ENCODE measurements at places on chromosomes 2 and 18.

DNA sequence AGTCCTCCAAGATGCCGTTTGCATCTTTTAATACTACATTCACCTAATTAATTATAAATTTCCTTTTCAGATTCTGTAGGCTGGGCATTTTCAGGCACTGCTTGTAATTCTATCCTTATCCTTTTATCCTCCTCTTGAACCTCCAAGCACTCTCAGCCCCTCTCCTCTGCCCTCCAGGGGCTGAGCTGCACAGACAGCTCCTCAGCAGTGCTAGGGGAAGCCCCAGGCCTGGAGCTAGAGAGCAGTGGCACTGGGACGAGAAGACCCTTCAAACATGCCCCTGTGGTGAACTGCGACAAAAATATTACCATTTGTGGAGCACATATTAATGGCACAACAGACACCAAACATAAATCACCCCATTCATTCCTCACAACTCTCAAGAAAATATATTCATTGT is 32.9 kb downstream of the CFAP210 start:
- no peak for DNase-seq

- no peak for DNase-seq
These were observed 262.9 kb upstream of the KLHL29 start for GRCh38 chr2:23121968-23122648.

DNA sequence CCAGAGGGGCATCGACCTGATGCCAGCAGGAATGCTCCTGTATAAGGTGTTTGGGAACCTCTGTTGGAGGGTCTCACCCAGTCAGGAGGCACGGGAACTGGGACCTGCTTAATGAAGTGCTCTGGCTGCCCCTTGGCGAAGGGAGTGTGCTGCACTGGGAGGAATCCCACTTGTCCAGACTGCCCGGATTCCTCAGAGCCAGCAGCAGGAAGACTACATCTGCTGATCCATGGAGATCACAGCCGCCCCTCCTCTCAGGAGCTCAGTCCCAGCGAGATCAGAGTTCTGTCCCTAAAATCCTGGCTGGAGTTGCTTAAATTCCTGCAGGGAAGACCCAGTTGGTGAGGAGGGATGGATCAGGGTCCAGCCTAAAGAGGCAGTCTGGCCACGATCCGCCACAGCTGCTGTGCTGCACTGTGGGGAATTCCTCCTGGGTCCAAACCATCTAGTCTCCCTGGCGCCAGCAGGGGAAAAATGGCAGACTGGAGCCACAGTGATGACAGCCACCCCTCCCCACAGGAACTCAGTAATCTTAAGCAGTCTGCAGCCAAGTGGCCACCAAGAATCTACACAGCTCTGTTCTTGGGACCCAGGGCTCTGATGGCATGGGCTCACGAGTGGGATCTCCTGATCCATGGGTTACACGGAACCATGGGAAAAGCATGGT is 76.5 kb upstream of the NRP2 start:
- no peak for DNase-seq

DNA sequence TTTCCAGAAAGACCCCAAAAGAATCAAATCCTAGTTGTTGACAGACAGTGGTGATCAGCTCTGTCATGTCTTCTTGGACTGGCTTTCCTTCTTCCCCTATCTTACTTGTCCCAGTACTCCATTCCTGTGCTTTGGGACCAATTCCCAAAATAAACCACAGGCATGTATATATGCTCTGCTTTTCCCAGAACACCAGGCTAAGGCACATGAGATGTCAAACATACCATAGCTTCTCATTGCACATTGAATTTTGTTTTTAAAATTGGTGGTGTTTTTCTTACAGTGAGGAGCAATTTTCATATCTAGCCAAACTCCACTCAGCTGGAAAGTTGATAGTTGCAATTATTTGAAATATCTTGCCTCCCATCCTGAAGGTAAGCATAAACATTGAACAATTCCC is 88.9 kb upstream of the RGPD4 start:
- no peak for DNase-seq

DNA sequence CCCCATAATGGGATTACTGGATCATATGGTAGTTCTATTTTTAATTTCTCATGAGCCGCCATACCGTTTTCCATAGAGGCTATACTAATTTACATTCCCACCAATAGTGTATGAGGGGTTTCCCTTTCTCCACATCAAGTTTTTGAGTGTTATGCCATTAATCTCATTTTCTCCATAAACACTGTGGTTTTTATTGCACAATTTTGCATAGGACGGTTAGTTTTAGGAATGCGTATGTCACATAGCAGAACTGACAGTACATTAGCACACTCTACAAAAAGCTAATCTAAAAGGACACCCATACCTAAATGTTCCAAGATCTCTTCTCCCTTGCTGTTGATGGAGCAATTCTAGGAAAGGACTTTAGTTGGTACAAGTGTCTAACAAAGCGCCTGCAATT is 32.5 kb downstream of the DARS1 start:
- DNase-seq, result no peak

DNA sequence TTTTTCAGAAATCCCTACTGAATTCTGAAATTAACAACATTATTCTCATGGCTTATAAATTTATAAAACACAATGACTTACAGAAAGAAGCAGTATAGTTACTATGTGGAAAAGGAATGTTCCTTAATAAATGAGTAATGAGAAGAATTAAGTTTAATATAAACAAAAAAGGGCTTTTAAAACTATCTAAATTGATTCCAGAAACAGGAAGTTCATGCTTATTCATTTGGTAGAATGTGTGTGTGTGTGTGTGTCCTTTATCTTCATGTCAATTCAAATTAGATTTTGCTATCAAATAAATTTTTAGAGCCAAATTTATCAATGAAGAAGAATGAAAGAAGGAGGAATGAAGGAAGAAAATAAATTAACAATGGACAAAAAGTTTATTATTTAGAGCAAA is 440.8 kb upstream of the LRRTM4 start:
- DNase-seq, result no peak

GRCh38 chr18:9902832-9903231 is 11.0 kb upstream of the VAPA start:
- no peak for DNase-seq

DNA sequence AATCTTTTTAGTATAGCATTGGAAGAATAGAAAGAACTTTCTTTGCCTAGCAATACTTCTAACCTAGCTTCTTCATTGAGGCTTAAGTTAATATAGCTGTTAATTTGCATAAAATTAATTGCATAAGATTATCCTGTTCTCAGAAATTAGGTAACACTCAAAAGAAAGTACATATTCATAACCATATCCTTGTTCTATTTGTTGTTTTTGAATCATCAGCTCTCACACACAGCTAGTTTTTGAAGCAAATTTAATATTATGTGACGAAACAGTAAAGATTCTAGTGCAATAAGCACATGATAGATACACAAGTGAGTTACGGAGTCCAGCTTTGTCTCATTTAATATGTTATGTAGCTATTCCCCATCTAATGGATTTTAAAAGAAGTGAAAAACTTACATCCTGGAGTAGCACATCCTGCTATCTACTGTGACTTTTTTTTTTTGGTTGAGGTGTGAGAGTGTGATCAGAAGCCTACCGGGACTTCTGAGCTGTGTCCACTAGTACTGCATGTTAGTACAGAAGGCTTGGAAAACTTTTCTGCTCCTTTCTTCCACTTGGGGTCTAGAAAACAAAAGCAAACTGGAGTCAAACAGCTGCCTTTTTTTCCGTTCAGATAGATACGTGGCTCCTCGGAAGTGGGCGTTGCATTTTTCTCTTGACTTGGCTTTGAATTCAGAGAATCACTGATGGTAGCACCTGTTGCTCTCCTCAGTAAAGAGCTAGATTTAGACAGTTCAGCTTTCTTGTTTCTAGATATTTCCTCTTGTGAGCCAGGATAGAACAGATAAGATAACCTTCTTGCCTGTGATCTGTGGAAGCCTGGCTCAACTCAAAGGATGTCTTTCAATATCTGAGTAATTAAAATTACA is 27.2 kb downstream of the KDM3A start:
- DNase-seq, result no peak

DNA sequence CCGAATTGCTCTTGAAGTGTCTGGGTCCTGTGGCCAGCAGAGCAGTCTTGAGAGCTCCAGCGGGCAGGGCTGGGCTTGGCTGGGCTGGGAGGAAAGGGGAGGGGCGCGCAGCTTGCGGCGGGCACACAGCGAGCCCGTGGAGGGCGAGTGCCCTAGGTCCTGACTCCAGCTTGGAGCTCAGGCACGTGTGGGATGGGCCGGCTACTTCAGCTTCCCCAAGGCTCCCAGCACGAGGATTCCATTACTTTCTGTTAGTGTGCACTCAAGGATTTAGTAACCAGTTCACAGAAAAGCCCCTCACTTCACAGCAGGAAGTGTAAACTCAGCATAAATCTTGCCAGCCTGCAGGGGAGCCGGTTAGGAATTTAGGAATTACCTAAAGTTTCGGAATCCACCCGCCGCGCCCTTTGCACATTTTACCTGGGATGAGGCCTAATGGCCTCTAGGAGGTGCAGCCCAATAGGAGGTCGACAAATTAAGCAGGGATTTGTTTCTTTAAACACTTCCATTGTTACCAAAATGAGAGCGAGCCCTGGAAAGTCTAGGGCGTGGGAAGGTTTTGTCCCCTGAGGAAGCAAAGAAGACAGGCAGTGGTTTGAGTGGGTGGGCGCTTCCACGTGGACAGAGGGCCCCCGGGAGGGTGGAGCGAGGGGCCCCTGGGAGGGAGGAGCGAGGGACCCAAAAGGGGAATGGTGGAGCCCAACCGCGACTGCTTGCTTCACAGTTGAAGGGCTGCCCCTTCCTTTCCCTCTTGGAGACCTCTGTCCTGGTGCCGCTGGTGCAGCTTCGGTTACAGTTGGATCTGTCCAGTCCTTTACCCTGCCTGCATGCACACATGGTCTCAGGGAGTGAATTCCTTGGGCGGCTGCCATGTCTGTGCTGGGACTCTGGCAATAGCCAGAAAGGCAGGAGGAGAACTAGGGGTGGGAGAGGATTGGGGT is 93.3 kb downstream of the CTAGE1 start:
- peak; percentile 66 for DNase-seq

GRCh38 chr2:238938401-238939055 is 90.6 kb downstream of the TWIST2 start:
- DNase-seq, result no peak

GRCh38 chr2:196131384-196131937 is 39.9 kb downstream of the STK17B start:
- DNase-seq, result no peak

DNA sequence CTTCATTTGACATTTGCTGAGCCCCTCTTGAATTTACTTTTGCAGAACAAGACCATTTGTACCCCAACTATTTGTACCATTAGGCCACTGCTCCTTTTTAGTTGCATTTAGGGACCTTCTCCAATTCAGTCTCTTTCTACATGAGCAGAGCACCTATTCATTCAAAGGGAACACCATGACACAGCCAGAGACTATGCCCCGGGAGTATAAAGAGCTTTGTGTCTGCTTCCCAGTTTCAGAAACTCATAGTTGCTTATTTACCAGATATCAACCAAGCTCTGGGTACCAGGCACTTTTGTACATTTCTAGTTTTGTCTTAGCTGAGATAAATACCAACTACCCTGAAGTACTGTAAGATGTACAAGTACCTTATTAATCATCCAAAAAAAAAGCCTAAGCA is 269.1 kb upstream of the SIX3 start:
- DNase-seq, result no peak

DNA sequence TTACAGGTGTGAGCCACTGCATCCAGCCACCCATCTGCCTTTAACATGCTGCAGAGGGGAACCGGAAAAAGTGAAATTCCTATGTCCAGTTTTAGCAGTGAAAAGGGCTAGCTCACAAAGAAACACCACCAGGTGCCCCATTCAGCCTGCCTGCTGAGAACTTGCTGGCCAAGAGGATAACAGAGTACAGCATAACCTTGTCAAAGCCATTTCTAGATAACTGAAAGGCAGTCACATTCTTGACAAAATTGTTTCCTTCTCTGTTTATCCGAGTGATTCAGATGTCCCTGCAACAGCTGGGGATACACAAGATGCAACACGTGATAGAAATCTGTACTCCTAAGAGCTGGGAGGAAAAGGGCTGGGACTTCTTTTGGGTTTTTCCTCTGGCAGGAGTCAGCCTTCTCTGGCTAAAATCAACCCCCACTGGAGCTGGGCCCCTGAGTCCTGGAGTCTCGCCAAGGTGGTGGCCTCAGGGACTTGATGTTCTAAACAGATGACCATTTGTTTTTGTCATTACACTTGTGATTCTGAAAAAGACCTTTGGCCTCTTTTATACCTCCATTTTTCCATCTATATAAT is 505.4 kb downstream of the BCL11A start:
- DNase-seq, result no peak

- no peak for DNase-seq
These were observed 68.8 kb upstream of the GLS start for GRCh38 chr2:190811811-190812210.

DNA sequence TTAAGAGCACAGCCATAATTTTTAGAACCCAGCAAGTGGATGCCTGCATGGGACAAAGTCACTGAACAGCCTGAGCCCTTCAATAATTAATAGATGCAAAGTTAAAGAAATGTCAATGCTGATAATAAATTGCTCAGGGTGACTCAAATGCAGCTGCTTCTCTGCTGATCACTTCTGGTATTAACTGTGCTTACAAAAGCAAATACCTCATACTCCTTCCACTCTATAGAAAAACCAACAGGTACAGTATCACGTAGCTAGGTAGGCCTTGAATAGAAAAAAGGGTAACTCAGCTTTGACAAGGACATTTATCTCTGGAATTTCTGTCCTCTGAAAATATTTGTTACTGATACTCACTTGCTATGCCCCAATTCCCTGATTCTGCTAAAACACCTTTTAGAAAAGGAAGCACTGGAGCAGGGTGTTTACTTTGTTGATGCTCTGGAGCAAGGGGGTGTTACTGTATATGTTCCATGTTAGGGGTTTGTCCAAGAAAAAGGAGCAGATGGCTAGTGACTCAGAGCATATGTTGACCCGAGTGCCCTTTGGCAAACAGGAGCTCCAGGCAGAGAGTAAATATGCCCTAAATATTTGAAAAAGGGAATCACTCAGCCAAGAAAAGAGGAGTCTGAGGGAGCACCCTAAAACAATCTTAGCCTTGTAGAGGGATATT is 59.1 kb upstream of the RTN4 start:
- DNase-seq, result no peak

DNA sequence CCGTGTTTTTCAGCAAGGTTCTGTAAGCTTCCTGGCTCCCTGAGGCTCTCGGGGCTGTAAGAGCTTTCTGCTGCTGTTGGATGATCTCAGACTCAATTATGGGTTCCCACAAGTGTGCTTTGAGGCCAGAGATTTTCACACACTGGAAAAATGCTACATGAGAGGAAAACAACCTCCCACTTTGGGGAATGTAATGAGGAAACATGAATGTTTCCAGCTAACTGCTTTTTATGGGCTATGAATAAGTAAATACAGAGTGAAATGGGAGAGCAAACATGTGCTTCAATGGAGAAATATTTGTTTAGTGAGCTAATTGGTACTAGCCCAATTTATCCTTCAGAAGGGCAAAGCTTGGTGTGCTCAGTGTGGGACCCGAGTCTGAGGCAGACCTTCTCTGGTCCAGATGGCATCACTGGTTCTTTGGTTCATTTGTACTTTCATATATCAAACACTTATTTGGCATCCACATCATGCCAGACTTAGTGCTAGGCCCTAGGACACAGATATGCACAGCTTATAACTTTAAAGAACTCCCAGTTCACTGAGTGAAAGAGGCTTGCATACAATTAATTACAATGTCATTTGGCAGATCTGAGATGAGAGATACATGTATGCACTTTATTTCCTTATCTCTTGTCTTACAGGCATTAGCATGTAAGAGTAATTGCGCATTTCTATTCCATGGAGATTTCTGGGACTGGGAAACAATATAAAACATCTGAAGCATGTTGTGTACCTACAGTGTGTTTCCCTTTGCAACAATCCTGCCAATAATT is 248.8 kb downstream of the RDH14 start:
- DNase-seq, result peak; percentile 39

GRCh38 chr2:96885432-96886347 is 15.8 kb upstream of the SEMA4C start:
- no peak for DNase-seq
